AG09319 (cell line): ENCODE measurements at places on chromosomes 6 and 20.

DNA sequence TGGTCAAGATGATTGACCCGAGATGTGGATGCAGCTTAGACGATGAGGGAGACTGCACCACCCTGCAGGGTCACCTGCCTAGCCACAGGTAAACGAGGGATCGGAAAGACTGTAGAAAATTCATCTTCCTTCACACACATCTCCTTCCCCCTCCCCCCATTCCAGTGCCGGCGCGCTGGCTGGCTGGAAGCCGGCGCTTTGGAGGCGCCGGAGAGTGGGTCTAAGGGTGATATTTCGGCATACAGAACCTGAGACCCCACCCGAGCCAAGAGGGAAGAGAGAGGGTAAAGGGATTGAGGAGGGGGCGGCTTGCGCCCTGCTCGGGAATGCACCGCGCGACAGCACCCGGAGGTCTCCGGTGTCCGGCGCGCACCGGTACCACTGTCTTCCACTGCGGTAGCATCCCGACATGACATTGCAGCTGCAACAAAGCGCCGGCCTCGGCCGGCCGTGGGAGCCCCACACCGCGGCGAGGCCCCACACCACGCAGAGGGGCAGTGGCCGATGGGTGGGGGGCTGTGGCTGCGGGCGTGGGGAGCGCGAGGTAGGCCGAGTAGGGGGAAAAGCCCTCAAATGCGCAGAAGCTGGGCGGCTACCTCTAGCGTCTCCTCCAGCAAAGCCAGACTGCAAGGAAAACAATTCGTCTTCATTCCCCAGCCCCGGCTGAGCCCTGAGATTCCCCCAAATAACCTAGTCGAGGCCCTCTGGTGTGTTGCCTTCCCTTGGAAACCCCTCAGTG is 984 bp downstream of the TNFRSF21 start:
- no peak for DNase-seq

DNA sequence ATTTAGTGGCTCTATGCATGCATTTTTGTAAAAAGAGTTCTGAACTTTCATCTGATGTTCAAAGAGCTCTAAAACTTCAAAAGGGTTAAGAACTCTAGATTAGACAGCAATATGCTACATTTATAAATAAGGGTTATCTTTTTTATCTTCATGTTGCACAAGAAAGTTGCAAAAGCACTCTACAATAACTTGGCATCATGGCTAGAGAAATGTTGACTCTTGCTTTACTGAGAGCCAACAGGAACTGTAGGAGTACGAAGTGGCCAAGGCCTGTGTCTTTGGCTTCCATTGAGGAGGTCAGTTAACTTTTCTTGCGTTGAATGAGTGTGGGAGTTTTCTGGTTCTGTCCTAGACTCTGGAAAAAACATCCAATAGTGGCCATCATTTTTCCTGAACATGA is 516.9 kb downstream of the TFAP2B start:
- no peak for DNase-seq

DNA sequence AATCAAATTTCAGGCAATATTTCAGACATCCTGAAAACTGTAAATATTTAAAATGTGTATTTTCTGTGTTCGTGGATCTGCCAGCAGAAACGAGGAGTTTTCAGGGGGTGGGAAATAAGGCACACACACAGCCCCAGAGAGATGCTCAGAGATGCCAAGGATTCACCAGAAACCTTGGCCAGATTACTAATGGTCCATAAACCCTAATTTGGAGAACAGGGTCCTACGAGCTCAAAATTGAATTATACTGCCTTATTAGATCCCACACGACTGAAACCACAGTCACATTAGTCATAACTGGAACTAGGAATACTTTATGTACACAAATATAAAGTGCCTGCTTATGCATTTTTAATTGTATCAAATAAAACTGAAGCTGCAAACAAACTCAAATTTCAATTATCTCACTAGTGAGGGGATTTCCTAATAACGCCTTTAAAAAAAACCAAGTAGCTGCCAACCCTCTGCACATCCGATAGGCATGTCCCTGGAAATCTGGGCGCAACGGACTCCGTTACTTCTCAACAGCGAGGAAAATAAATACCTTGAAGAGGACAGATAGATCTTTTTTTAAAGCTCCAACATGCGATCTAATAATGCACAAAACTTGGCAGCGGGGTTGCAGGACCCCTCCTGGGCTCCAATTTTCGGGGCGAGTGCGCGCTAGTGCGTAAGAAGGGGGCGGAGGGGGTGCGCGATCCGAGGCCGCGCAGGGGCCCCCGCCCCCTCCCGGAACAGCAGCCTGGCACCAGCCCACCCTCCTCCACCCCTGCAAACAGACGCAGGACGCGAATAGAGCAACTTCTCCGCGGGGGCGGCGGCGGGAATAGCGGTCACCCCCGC is 897 bp downstream of the CHD6 start:
- DNase-seq: no peak

- no peak for DNase-seq
Measured at GRCh38 chr6:26086211-26086610, 1.0 kb upstream of the HFE start.

DNA sequence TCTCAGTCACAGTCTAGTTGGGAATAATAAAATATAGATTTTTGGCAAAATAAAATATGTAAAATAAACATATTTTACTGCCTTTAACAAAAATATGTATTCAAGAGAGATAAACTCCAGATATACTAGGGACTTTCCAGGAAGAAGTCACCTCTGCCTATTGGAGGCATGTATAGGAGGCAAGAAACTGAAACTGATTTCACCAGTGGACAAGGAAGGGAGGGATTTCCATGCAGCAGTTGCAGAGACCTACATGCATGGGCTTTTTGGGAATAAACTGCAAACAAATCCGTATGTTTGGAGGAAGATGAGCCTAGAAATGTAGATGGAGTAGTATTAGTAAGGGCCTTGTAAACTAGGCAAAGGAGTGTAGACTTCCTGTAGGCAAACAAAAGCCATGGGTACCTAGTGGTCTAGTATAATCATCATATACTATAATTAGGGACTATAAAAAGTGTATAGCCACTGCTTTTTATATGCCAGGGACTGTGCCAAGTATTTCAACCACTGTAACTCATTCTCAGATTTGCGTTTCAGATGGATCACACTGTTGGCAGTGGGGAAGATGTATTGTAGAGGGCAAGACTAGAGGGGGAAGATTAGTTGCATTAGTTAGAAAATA is 38.9 kb downstream of the CD109 start:
- no peak for DNase-seq

DNA sequence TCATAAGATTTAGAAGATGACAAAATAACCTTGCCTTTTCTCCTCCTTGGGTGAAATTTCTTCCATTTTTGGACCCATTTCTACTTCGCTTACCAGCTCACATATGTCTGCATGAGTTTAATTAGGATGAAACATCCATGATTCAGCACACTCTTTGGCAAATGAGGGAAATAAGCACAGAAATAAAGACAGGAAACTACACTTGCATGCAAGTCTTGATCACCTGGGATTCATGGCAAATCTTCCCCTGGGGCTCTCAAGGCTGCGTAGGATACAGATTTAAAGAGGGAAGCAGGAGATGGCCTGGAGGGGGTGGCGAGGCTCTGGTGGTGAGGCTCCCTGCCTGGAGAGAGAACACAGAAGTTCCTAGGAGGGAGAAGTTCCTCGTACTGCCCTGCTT is 147.8 kb downstream of the EDN3 start:
- no peak for DNase-seq

DNA sequence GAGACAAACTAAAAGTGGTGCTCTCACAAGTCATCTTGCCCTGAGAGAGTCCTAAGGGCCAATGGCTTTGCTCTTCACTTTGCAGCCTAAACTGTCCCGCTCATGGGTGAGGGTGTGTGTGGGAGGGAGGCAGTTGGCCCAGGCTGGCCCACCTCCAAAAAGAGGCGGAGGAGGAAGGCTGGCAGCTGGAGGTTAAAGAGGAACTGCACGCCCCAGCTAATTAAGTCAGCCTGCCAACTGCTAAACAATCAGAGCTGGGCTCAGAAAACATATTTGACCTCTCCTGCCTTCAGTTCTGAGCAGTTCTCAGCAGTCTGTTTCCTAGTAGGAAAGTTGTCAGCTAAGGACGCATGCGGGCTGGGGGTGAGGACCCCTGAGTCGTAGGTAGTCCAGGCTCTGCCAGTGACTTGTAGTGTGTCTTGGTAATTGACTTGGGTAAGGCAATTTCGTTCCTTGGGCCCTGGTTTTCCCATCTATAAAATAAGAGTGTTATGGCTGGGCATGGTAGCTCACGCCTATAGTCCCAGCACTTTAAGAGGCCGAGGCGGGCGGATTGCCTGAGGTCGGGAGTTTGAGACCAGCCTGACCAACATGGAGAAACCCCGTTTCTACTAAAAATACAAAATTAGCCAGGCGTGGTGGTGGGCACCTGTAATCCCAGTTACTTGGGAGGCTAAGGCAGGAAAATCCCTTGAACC is 17.0 kb downstream of the GSS start:
- no peak for DNase-seq

- DNase-seq: no peak
Measured at GRCh38 chr6:116667623-116668022, 943 bp downstream of the ZUP1 start.

GRCh38 chr6:149031201-149031858 is 284.5 kb downstream of the UST start:
- no peak for DNase-seq

- no peak for DNase-seq
Measured at GRCh38 chr20:46013829-46014516, 5.3 kb downstream of the MMP9 start.

DNA sequence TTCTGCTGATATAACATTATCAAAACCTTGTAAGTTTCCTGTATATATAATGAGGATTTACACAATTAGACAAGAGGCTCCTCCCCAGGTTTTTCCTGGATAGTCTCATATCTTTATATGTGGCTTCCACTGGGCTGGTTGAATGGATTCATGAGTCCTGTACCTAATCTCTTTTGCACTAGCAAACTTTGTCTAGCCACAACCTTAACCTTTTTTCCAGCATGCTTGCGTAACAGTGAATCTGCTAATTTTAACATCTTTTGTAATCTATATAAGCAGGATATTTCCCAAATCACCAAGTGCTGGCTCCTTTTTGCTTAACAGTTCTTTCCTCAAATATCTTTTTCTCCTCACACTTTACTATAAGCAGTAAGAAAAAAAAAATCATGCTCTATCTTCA is 153.6 kb downstream of the COL21A1 start:
- no peak for DNase-seq

DNA sequence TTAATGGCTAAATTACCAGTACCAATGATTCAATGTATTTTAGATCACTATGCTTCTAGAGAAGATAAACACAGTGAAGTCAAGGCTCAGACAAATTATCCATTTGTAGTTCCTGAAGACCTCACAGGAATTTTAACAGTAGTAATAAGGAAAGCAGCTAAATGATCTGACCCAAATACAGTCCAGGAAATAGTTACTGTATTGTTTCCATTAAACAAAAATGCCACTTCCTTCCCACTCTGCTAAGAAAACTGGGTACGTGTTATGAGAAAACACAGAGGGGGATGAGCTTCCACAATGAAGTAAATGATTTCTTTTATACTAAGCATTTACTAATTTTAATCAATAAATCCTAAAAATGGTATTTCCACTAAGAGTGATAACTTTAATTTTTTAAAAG is 127.9 kb downstream of the CDK19 start:
- DNase-seq: no peak

GRCh38 chr6:43256670-43257366 is 13.5 kb downstream of the TTBK1 start:
- DNase-seq: no peak

- no peak for DNase-seq
Measured at GRCh38 chr20:24662322-24662721, 192.9 kb downstream of the SYNDIG1 start.

GRCh38 chr20:32789896-32790750 is 27.9 kb downstream of the DNMT3B start:
- peak; percentile 31 for DNase-seq

- no peak for DNase-seq
Measured at GRCh38 chr20:57843941-57844625, 134.3 kb upstream of the PMEPA1 start.

DNA sequence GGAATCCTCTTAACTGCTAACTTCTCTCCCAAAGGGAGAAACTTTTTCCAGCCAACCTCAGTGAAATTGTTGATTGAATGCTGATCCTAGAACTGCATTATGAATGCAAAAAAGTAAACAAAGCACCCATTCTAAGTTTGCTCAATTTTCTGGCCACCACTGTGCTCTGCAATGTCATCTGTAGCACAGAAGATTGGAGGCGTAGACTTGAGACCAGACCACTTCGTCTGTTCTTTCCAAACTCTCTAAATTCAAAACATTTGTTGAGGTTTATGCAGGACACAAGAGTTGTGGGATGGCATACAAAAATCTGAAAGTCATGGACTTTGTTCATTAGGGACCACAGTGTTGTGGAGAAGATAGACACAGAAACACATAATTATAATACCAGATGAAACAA is 11.1 kb upstream of the TSPYL1 start:
- no peak for DNase-seq

DNA sequence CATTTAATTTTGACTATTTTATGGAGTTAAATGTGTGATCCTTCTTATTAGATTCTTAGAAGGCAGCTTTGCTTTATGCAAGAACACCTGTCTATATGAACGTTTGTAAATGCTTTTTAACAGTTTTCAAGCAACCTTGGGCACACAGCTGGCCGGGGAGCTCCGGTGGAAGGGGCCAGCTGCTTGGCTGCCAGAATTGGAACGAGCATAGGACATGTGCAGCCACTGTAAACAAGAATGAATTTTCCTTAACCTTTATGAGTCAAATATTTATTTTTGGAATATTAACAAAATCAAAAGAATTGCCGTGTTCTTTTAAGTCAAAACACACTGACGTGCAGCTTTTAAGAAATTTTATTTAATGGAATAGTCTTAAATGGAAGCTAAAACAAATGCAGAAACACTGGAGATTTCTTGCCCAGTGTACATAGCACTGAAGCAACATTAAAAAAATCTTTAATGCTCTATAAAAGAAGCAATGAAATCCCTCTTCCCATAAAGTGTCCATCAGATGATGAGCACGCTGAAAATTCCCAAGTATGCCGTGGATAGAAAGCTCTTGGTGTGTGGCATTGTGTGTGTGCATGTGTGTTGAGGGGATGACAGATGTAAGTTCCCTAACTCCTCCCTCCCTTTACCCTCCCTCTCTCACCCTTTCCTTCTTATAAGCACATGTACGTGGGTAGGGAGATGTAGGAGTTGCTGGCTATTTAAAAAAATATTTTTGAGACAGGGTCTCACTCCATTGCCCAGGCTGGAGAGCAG is 208.9 kb upstream of the EXOC2 start:
- no peak for DNase-seq

GRCh38 chr6:117317261-117317660 is 51.9 kb downstream of the VGLL2 start:
- DNase-seq: no peak
